ENCODE measurements at places on chromosomes 2 and 18.

- DNase-seq, result no peak
Measured at GRCh38 chr2:66733364-66733999, 298.6 kb downstream of the MEIS1 start.

DNA sequence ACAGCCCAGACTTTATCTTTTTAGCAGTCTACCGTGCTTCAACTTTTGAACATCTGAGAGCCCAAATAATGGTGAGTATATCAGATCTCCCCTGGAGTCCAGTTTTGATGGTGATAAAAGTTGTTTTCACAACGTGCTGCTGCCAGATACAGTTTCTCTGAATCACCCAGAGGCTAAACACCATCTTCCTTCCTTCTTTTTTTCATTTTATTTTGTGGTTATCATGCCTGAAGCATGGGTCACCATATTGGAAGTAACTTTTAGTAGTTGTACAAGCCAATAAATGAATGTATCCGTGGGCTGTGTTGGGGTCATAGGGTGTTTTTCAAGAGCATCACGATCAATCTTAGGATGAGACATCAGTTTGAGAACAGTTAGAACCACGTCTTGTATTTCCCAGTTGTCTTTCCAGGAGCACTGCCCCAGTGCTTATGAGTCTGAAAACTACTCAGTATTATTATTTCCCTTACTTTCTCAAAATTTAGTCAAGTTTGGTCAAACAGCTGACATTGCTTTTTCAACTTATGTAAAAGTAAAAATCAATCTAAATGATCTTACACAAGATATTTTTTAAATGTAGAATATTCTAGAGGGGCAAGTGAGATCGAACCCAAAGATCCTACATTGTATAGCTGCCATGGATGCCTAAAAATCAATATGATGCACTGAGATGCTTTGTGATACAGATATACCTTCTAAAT is 311.4 kb downstream of the CTNNA2 start:
- no peak for DNase-seq

DNA sequence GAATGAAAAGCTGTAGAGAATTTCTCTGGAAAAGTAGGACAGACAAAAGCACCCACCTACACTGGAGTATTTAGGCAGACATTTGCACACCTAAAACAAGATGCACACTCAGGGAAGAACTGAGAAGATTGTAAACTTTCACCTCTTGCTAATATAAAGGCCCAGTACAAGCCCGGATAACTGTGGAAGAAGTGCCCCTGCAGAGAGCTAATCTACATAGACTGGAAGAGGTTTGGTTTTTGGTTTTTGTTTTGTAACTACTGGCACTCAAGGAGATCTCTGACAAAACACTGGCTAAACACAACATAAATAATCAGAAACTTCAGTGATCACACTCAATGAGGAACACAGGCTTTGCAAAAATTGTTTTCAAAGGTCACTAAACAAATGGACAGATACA is 782.2 kb upstream of the SLC8A1 start:
- no peak for DNase-seq

DNA sequence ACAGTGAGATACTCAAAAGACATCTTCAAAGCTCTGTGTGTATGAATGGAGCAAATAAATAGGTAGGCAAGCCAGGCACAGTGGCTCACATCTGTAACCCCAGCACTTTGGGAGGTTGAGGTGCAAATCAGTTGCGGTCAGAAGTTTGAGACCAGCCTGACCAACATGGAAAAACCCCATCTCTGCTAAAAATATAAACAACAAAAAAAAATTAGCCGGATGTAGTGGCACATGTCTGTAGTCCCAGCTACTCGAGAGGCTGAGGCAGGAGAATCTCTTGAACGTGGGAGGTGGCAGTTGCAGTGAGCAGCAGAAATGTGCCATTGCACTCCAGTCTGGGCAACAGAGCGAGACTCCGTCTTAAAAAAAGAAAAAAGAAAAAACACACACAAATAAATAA is 945.1 kb upstream of the PIK3C3 start:
- no peak for DNase-seq

- DNase-seq, result no peak
Measured at GRCh38 chr2:216822470-216822869, 37.4 kb downstream of the TNP1 start.

GRCh38 chr2:50729306-50730049 is 302.5 kb downstream of the NRXN1 start:
- DNase-seq, result no peak

DNA sequence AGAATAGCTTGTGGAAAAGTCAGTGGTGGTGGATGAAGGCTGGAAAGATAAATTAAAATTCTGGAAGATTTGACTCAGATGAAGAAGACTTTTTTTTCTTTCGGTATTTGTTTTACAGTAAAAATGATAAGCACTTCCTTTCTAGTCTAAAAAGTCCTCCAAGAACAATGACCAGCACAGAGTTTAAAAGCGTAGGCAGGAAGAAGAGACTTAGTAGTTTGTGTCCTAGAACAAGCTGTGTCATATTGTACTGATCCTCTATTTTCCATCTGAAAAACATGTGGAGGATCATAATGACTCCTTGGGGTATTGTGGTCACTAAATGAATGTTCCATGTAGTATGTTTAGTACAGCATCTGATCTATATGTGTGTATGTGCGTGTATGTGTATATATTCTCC is 132.4 kb upstream of the FSHR start:
- no peak for DNase-seq

- DNase-seq, result peak; percentile 62
Measured at GRCh38 chr2:128277961-128278681, 40.5 kb downstream of the HS6ST1 start.

- DNase-seq, result peak; percentile 71
Measured at GRCh38 chr18:50009773-50010335, 185.1 kb downstream of the MYO5B start.

DNA sequence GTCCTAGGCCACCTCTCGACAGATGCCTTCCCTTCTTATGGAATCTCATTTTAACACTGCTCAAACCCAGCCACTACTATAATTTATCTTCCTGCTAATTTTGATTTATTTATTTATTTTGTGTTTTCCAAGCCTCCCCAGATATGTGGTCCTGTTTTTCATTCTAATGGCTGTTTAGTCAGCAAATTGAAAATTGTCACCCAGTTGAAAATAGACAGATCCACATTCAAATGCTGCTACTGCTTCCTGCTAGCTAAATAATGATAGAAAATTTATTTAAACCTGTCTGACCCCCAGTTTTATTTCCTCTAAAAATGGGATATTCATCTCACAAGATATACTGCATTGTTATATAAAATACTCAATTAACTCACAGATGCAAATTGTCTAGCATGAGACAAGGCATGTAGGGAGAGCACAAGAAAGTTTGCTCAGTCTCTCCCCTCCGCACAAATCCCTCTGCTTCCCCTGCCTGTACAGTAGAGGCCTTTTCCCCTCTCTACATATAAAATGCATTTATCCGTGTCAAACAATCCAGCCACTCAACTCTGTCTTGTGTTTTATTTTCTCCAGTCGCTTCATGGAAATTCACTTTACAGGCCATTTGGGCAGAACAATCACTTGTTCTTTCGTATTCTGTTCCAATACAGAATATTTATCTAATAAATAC is 389.9 kb downstream of the SOX11 start:
- no peak for DNase-seq

DNA sequence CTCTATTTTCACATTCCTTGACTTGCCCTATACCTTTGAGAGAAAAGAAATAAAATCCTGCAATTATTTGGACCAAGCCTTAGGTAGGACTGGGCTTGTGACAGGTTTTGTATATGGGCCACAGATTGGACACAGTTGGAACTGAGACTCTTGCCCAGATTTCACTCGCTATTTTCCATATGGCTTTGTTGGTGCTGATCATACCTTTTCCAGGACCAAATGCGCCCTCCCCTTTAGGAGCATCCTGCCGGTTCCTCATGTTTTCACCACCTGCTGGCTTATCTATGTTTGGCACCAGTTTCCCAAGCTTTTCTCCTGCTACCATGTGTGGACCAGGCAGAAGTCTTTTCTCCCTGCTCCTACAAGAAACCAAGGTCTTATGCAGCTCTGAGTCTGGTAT is 494.9 kb downstream of the EPHA4 start:
- no peak for DNase-seq

- no peak for DNase-seq
Measured at GRCh38 chr2:112730216-112730615, 9.4 kb downstream of the NT5DC4 start.

DNA sequence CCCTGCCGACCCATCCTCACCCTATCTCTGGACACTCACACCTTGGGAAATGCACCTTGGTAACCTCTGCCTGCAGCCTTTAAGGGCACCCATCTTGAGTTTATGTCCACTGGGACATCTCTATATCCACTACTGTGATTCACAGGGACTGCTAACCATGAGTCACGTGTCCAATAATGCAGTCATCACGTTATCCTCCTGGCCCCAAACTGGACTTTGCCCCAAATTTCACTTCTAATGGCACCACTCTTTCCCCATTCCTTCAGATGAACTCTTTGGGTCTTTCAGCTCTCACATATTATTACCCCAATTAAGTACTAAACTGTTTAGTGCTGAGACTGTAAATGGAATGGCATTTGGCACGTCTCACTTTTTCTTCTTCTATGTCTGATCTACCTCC is 71.2 kb upstream of the TMEM200C start:
- no peak for DNase-seq

GRCh38 chr2:1011006-1011405 is 60.4 kb downstream of the SNTG2 start:
- DNase-seq, result no peak

GRCh38 chr2:30213907-30214463 is 17.3 kb upstream of the LBH start:
- DNase-seq, result no peak

GRCh38 chr2:126720638-126721037 is 64.7 kb downstream of the GYPC start:
- DNase-seq, result no peak

- DNase-seq, result no peak
Measured at GRCh38 chr2:102803041-102803896, 41.4 kb downstream of the TMEM182 start.

All from upper lobe of right lung (tissue), 1 donor.